ENCODE measurements at places on chromosomes 6 and 20.

DNA sequence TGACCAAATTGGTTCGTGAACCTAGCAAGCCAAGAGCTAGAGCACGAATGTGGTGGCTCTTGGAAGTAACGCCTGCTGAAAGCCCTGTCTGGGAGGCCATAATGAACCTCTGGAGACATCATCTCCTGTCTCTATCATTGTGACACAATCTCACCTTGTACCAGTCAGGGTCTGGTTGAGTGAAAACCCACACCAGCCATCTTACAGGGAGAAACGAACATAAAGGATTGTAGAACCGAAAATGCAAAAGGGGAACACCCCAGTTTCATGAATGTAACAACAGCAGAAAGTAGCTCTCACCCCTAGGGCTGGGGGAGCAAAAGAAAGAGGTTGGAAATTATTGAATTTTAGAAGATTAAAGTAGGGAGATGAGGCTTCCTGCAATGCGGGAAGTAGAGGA is 50.9 kb upstream of the TAB2 start:
- DNase-seq: no peak

GRCh38 chr6:150528648-150529285 is 70.9 kb upstream of the PLEKHG1 start:
- peak; percentile 22 for DNase-seq

DNA sequence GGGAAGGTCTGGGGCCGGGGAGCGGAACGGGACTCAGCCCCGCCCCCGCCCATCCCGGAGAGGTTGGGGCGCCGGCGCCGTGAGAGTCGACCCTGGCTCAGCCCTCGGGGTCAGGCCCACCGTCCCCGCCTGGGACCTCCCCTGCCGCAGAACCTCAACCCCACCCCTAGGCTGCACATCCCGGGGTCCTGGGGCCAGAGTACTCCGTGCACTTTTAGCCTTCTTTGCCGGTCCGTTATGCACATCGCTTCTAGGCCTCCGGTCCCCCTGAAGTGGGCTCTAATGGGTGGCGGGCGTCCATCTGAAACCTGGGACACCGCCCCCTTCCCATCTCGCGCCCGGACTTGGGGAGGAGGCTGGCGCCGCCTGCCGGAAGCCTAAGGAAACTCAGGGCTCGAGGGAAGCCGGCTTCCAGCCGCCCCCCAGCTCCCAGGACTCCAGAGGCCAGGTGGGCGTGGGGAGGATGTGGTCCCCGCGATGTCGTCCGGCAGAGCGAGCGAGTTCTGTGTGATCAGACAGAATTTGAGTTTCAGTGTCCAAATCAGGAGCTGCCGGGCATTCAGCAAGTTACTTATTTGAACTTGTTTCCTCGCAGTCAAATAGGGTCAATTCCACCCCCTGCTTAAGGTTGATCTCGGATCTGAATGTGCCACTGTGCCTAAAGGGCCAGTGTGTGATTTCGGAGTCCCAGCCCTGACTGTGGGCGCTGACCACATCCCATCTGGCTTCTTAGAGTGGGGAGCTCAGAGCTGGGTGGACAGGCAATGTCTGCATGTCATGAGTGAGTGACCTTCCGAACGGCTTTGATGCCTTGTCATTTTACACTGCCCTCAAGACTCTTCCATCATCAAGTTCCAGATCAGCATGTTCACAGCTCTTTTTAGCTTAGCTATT is 47.6 kb downstream of the CPXM1 start:
- DNase-seq: no peak

DNA sequence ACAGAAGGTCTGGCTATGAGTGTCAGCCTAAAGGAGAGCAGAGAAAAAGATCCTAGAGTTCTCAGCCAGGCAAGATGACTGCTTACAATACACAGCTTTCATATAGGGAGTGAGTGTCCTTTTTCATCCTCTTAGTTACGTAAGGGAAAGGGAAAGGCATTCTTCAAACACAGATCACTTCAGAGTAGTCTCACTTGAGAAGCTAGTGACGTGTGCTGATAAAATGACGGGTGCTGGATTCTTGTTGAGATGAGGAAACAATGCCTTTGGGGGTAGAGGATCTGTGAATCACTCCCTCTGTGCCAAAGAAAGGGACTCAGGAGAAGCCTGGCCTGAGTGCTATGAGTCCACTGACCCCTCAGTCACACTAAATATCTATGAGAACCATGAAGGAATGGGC is 117.3 kb downstream of the QRSL1 start:
- peak; percentile 6 for DNase-seq

DNA sequence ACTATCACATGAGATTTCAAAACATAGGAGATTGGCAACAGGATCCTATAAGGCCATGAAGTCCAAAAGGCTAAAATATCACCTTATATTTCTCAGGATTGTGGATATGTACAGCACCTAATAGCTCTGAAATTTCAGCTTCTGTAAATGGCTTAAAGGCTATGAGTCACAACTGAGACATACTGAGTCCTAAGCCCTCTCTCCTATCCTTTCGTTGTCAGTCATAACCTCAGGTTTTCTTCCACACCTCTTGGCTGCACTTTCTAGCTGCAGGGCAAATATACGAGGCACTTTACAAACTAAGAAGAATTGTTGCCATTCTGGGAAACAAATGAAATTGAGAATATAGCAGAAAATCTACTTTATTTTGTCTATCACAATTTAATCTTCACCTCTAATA is 969.9 kb upstream of the EPHA7 start:
- DNase-seq: no peak

- DNase-seq: peak; percentile 28
These were observed 41.5 kb downstream of the SENP6 start for GRCh38 chr6:75643173-75643572.

DNA sequence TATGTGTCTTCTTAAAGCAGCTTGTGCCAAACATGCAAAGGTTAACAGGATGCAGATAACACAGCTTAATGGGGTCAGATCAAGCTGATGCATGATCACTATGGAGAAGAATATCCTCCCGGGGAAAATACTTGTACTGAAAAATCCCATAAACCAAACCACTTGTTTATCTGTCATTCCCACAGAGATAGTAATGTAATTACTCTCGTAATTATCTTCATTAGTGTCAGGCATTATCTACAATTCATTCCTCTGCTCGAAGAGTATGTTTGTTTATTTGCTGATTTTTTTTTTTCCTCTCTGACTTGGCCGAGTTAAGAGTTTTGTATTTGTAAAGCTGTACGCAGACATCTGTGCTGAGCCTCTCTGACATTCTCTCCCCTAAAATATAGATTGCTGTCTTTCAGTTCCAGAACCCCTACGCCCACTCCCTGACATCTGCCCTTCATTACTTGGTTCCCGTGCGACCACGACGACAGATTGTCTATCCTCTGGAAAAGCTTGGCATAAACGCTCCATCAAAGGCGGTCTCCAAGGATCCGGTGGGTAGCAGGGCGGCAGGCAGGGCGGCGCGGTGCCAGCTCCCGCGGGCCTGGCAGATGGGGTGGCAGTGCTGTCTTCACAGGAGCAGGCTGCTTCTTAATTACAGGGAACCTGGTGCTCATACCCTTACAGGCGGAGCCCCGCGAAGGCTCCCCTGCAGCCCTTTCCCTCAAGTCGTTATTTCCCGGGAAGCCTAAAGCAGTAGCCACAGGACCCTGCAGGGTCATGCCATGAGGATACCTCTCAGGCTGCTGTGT is 147.2 kb downstream of the CFAP61 start:
- DNase-seq: no peak

DNA sequence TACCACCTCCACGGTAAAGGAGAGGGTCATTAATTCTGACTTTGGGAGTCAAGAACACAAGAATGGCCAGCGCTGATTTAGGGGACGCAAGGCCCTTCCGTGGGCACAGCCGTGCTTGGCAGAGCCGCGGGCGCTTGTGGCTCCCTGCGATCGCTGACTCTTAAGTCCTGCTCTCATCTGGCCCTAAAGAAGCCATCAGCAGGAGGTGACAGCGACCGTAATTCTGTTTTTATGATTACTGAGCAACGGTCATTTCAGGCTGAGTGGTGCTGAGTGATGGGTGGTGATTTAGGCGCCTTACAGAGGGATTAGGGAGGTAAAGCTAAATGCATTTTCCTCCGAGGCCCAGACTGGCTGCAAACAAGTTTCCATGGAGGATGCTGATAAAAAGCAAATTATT is 364.6 kb upstream of the SULF2 start:
- no peak for DNase-seq

GRCh38 chr6:139531148-139532115 is 157.0 kb upstream of the CITED2 start:
- DNase-seq: no peak

DNA sequence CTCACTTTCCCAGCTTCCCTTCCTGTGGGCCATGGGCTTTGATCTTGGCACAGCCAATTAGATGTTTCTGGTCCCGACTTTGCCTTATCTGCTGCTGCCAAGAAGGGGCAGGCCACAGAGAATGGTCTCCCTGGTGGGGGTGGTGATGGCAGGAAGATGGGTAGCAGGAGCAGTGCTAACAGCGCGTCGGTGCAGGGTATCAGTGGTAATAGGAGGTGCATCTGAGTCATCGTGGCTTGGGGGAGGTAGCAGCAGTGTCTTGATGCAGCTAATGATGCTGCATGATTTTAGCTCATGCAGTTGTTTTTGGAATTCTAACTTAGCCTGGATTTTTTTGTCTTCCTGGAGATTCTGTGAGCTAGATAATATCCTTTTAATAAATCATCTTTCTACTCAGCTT is 18.9 kb upstream of the MAS1 start:
- DNase-seq: no peak

DNA sequence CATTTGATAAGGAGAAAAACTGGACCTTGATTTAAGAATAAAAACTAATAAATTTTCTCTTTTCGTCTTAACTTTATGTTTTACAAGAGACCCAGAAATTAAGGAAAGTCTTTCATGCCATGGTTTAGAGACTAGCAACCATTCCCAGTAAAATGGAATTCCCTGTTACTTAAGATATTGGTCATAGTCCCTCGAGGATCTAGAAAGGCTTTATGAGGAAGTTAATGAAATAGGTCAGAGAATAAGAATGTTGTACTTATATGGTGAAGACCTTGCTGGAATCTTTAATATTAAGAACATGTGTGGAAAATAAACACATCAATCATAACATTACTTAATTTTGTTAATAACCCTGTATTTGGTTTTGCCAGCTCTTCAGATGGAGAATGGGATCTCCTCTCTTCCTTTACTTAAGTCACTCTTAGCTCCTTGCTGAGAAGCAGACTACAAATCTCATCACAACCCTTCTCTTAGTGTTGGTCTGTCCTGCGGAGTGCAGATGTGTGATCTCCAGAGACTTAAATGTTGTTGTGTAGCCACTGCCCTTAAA is 382.9 kb downstream of the QKI start:
- DNase-seq: peak; percentile 78

GRCh38 chr20:57375652-57376230 is 15.5 kb upstream of the RBM38 start:
- DNase-seq: no peak

GRCh38 chr6:133548423-133549159 is 307.4 kb downstream of the EYA4 start:
- DNase-seq: no peak

DNA sequence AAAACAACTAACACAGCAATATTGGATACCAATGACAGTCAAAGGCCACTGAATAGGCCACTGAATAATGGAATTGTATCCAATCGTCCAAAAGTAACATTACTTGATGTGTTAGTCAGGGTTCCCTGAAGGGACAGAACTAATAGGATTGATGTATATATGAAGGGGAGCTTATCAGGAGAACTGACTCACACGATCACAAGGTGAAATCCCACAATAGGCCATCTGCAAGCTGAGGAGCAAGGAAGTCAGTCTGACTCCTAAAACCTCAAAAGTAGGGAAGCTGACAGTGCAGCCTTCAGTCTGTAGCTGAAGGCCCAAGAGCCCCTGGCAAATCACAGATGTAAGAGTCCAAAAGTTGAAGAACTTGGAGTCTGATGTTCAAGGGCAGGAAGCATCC is 571.4 kb downstream of the PRKN start:
- no peak for DNase-seq

- DNase-seq: no peak
These were observed 42.9 kb downstream of the POU3F2 start for GRCh38 chr6:98877250-98877649.

GRCh38 chr6:129696028-129696418 is 14.0 kb downstream of the ARHGAP18 start:
- DNase-seq: no peak

GRCh38 chr6:136113736-136114173 is 136.4 kb downstream of the MTFR2 start:
- DNase-seq: peak; percentile 59

DNA sequence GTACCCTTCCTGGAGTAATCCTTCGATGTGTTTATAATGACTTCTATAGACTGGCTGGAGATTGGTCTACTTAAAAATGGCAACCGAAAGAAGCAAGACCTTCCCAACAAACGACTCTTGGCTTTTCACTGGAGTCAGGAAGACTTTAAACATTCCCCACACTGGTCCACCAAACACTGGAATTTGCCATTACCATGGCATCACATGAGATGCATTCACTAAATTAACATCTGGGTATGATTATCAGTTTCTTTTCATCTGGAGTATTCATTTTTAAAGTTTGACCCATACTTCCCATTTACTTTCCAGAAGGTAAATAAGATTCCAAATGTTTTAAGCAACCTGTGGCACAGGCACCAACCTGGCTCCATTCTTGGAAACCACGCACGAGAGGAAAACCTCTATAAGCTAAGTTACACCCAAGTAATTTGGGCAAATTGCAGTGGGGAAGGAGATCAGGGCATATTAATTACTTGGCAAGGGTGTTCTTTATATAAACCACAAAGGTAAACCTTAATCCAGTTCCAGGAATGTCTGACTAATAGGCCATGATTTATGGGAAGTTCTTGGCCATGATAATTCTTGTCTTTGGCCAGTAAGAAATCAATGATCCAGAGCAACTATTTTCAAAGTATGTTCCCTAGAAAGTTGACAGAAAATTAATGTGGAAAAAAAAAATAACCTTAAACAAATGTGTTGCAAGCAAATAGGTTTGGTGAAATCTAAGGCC is 190.0 kb upstream of the COL21A1 start:
- no peak for DNase-seq

DNA sequence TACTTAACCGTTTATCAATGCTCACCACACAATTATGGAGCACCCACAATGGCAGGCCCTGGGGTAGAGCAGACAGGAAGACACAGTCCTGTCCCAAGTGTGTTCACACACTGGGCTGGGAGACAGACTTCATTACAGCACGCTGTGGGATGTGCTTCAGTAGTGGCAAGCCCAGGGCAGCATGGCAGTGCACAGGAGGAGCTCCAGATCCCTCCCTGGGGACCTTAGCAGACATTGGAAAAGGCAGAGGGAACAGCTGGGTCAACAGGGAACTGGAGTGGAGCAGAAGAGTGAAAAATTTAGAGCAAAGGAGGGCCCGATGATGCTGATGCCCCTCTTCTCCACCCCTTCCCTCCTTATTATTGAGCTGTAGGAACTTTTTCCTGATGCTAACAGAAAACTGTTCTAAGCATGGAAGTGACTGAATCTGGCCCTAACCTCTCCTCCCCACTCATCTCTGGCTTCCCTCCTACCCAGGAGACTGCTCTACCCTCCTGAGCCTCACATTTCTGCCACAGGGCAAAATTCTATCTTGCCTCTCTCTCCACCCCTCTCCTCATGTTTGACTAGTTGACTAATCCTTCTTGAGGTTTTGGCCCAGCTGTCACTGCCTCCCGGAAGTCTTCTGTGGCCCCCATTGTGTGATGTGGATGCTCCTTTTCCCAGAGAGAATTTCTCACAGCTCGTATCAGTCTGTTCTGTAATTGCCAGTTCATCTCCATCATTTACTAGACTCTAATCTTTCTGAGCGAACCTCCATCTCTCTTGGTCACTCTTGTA is 41.3 kb upstream of the NOP56 start:
- no peak for DNase-seq

GRCh38 chr20:17615645-17616479 is 46.0 kb downstream of the DSTN start:
- DNase-seq: no peak
